Dermis blood vessel endothelial cell (primary cell): ENCODE measurements at places on chromosomes 1 and 21. TPM values are rescaled to one million over a fixed set of nuclear protein-coding genes. Genes with fewer than 3 reads are reported as not detected.

Gene PPIAL4G
- not detected in 2 replicates for total RNA-seq

Gene SNRPE
- total RNA-seq, result 74.5 and 125 TPM in 2 replicates

Gene PGLYRP4
- total RNA-seq, result not detected in 2 replicates

Gene S100A3
- total RNA-seq, result 1.3 and 1.4 TPM in 2 replicates

Gene PRKAA2
- total RNA-seq, result 3.2 and 4.9 TPM in 2 replicates

Gene BCAR3
- total RNA-seq, result 47.1 and 50.5 TPM in 2 replicates

Gene BTBD19
- total RNA-seq, result 7.0 and 8.5 TPM in 2 replicates

Gene MATN1
- total RNA-seq, result 0.17 TPM in 1 of 2 replicates, not detected in the other

Gene PRAMEF14
- not detected in 2 replicates for total RNA-seq

Gene XPR1
- 26.0 and 34.9 TPM in 2 replicates for total RNA-seq

Gene TRIM58
- 0.17 and 0.37 TPM in 2 replicates for total RNA-seq
